EL (cell line): ENCODE measurements at places on chromosomes 7 and 10.

DNA sequence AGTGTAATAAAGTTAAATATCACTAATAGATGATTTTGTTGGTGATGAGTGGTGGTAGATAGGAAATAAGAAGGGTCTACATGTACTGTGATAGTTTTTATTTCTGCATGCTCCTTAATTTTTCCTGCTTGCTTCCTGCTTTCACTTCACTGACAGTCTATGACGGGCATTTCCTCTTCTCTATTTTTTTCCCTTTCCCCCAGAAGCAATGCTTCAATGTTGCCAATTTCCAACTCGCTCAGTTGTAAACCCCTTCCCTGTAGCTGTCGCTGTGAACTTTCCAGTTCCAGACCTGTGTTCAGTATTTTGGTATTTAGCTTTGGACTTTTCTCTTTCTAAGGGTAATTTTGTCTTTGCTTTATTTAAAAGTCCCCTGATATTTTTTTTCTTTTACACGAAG lies 123.5 kb upstream of the AGR3 start:
- DNase-seq: no peak

DNA sequence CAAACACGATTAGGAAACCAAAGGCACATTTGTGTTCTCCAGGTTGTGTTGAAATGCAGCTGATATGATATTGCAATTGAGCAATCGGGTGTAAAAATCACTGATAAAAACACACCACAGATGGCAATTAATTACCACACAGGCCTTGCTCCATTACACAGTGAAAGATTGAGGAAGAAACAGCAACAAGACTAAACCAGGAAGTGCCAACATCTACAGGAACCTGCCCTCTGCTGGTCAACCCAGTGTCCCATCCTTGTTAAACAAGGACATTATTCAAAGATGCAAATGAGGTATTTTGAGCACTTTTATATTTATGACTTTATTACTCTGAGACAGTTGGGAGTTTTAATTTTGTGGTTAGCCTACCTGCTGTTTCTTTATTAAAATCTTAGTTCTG lies 765.6 kb upstream of the GHITM start:
- peak; percentile 3 for DNase-seq

GRCh38 chr7:120920034-120920433 lies 30.5 kb upstream of the ING3 start:
- no peak for DNase-seq

DNA sequence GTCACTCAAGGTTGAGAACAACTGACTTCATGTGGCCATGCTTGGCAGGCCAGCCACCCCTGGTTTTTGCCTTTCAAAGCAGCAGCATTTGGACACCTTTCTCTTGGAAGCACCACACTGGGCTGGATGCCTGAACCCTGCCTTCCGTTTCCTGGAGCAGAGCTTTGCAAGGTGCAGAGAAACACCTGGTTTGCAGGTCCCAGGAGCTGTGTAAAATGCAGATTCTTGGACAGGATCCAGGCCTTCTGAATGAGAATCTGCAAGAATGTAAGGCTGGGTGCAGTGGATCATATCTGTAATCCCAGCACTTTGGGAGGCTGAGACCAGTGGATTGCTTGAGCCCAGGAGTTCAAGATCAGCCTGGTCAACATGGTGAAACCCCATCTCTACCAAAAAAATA lies 18.0 kb upstream of the DUSP5 start:
- no peak for DNase-seq

DNA sequence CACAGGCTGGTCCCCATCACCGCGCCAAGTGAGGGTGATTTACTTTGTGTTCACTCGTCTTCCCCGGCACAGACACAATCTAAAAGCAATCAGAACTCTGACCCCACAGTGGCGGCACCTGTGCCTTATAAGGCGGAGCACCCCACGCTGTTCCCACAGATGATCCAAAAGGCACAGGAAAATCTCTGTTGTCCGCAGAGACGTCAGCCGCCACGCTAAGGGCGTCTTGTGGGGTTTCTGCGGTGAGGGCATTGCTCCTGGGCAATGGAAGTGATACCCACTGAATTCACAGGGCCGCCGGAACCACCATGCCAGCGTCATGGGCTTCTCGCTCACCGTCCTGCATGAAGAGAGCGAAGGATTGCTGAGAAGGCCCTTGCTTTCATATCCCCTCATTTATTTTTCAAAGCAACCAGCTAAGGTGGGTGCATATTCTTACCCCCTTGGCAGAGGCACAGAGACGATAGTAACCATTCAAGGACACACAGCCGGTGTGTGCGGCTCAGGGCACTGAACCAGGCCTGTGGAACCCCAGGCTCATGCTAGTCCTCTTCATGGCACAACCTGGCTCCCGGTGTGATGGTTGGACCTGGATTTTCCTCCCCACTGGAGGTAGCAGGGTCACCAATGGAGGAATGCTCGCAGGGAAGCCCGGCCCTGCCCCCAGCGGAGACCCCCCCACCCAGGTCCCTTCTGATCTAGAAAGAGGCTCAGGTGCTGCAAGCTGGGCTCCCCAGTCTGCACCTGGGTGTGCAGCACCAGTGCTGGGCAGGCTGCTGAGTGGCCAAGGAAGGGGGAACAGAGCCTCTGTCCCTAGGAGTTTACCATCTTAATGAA lies 279.0 kb downstream of the TCERG1L start:
- no peak for DNase-seq

- no peak for DNase-seq
Observed at GRCh38 chr7:4028221-4028620, 653.9 kb upstream of the FOXK1 start.

GRCh38 chr7:87312215-87312865 lies 33.1 kb upstream of the CROT start:
- peak; percentile 53 for DNase-seq

DNA sequence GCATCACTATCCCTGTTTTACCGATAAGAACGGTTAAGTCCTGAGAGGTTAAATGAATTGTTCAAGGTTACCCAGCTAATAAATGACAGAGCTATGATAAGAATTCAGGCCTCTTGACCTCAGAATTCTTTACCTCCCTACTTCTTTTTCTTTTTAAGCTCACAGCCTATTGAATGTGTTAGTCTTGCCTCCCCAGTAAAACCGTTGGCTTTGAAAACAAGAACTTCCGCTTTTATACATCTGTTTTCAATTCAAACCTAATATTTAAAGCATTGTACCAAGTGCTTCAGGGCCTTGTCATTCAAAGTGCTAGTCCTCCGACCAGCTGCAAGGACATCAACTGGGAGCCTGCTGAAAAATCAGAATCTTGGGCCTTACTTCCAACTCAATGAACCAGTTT lies 15.6 kb downstream of the SEC31B start:
- DNase-seq: peak; percentile 85

- peak; percentile 96 for DNase-seq
Observed at GRCh38 chr7:74272305-74273038, 16.7 kb upstream of the CLIP2 start.

GRCh38 chr7:149729586-149729982 lies 43.8 kb downstream of the ZNF467 start:
- no peak for DNase-seq

DNA sequence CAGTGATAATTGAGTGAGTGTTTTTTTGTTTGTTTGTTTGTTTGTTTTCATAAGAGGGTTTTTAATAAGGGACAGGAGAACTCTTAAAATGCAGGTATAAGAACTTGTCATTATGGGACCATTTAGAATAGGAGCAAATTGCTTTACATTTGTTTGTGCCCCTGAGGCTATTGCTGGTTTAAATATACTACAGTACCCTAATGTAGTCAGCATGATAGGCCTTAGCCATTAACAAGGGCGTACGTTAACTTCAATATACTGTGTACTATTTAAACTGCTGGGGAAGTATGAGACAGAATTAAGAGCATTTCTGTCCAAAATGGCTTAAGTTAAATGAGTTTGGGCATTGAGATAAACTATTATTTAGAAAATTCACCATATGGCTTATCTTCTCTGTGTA lies 26.2 kb downstream of the PRKAR2B start:
- no peak for DNase-seq

DNA sequence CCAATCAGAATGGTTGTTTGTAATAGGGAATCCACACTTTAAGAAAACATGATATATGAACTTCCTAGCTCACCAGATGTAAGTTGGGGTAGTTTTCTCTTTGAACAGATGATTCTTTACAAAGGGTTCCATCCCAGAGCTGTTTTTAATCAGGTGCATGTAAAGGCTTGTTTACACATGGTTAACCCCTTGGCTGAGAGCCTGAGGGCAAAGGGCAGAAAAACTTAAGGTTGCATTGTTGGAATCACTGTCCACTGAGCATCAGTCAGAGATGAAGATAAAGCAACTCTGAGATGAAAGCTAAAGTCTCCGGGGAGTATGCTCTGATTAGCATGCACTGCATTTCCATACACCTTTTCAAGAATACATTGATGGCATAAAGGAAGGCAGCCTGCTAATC lies 518.2 kb downstream of the SORCS3 start:
- no peak for DNase-seq

DNA sequence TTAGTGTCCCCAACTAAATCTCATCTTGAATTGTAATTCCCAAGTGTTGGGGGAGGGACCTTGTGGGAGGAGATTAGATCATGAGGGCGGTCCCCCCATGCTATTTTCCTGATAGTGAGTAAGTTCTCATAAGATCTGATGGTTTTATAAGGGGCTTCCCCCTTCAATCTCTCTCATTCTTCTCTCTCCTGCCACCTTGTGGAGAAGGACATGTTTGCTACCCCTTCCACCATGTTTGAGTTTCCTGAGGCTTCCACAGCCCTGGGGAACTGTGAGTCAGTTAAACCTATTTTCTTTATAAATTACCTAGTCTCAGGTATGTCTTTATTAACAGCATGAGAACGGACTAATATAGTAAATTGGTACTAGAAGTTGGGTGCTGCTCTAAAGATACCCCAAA lies 365.6 kb downstream of the ANKRD7 start:
- no peak for DNase-seq

DNA sequence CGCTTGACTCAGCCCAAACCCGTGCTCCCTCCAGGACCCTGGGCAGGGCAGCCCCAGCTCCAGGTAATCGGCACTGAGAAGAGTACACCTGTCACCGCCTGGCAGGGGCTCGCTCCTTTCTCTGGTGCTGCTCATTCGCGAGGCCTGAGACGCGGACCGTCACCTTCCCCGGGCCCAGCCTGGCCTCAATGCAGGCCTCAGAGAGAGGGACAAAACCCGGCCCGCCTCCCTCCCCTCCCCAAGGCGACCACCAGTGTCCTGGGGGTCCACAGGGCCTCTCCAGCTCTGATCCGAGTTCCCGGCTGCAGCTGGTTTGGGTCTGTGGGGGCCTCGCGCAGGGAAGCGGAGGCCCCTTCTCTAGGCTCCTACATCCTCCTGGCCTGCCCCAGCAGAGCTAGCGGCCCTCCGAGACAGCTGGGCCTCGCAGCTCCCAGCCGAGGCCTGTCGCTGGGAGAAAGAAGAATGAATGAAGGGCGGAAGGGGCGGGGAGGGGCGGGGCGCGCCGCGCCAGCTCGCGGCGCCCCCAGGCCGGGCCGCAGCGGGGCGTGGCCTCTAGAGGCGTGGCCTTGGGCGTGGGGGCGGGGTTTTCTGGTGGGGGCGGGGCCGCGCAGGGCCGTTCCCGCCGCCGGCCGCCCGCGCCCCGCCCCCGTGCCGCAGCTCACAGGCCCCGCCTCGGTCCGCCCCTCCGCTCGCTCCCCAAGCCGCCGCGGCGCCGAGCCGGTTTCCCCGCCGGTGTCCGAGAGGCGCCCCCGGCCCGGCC lies at the start of gene LIMK1:
Gene LIMK1, plus strand, starts transcription at position 688 of the 760 bp plus-strand sequence. CDS start 187 bp downstream, outside the sequence.
- peak; percentile 80 for DNase-seq

DNA sequence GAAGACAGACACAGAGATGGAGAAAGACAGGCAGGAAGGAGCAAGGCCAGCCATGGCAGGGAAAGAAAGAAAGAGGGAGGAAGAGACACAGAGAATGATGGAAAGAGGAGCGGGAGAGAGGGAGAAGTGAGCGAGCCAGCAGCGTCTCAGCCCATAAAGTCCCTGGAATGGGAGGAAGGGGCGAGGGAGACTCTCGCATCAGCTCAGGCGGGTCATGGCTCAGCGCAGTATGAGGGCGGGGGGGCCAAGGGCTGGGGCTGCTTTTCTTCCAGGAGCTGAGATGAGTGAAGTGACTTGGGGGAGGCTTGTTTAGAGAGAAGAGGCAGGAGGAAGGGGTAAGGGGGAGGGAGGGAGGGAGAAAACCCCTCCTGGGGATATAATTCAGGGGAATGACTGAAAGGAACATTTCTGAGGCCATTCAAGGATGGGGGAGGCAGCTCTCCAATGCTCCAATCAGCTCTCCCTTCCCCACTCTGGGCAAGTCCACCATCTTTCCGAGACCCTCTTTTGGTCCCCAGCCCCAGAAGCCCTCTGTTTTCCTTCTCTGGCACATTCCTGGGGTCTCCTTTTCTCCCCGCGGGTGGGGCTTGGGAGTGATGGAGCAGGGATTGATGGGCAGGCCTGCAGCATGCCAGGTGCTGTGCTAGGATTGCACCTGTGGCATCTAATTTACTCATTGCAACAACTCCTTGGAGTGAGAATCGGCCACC lies 87.9 kb downstream of the HIF1AN start:
- no peak for DNase-seq

GRCh38 chr10:121662945-121663917 lies 65.0 kb upstream of the FGFR2 start:
- DNase-seq: no peak

- peak; percentile 96 for DNase-seq
Observed at GRCh38 chr7:74094224-74095101, 10.9 kb downstream of the LIMK1 start.

GRCh38 chr10:129810-130209 lies 5.4 kb upstream of the ZMYND11 start:
- no peak for DNase-seq

DNA sequence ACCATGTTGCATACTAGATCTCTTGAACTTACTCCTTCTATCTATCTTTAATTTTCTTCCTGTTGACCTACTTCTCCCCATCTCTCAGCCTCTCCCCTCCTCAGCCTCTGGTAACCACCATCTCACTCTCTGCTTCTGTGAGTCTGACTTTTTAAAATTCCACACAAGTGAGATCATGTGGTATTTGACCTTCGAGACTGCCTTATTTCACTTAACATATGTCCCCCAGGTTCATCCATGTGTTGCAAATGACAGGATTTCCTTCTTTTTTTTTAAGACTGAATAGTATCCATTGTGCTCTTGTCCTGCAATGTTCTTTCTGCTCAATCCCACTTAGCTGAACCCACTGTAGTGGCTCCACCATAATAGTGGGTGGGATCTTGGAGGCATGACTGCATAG lies 51.4 kb upstream of the DNAJC1 start:
- DNase-seq: peak; percentile 70

DNA sequence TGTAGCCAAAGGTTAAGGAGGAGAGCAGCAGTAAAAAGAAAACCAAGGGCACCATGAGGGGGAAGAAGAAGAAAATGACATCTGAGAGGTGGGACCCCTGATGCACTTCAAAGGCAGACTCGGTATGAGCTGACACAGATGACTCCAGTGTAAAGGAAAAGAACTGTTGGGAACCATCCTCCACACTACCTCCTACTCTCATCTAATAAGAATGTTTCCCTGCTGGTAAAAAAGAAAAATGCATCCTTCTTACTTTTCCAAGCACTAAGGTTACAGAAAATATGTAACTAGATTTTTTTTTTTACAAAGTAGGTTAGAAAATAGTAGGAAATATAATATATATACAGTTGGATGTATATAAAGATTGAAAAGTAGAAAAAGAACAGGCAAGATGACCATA lies 16.9 kb downstream of the TAS2R41 start:
- DNase-seq: no peak

- no peak for DNase-seq
Observed at GRCh38 chr10:62726142-62726541, 78.4 kb upstream of the ADO start.
